Pancreas (tissue), 10 donors: ENCODE measurements at places on chromosomes 4 and X. TPM values are rescaled to one million over a fixed set of nuclear protein-coding genes. Genes with fewer than 3 reads are reported as not detected.

Gene ARSJ
- 5.7 TPM for total RNA-seq

Gene SLITRK2
- total RNA-seq: 0.03 TPM

GRCh38 chr4:124445071-124445470, 267.5 kb downstream of the ANKRD50 start:
- H3K4me1 ChIP-seq: no peaks in the 10 kb centered on the region
- H3K27ac ChIP-seq: no peak overlapping the region
- no peaks in the 10 kb centered on the region for H3K27me3 ChIP-seq
- no peak for DNase-seq
- no peaks in the 10 kb centered on the region for H3K36me3 ChIP-seq

DNA sequence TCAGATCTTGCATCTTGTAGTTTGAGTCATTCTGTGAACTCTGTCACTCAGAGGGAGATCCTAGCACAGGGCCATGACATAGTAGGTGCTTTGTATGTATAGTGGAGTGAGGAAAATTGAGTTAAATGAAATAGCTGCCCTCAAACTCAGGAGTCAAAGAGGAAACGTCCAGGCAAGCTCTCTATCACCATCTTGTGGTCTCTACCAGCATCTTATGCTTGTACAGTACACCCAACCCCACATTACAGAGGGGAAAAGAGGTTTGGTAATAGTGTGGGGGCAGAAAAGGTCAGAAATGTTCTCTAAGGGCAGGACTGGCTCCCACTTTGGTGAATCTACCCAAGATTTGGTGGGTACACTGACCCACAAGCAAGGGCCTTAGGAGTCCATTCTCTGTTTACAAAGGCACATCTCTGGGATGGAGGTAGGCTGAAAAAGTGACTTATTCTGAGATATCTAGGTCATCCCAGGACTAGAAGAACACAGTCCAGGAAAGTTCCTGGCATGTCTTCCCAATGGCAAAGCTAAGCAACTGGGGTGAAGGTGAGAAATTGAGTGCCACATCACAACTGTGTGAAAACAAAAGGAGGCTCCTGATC, 131.8 kb downstream of the OR13H1 start:
- no peaks in the 10 kb centered on the region for H3K4me1 ChIP-seq
- H3K4me3 ChIP-seq: no peak overlapping the region
- H3K36me3 ChIP-seq: no peaks in the 10 kb centered on the region
- DNase-seq: no peak

DNA sequence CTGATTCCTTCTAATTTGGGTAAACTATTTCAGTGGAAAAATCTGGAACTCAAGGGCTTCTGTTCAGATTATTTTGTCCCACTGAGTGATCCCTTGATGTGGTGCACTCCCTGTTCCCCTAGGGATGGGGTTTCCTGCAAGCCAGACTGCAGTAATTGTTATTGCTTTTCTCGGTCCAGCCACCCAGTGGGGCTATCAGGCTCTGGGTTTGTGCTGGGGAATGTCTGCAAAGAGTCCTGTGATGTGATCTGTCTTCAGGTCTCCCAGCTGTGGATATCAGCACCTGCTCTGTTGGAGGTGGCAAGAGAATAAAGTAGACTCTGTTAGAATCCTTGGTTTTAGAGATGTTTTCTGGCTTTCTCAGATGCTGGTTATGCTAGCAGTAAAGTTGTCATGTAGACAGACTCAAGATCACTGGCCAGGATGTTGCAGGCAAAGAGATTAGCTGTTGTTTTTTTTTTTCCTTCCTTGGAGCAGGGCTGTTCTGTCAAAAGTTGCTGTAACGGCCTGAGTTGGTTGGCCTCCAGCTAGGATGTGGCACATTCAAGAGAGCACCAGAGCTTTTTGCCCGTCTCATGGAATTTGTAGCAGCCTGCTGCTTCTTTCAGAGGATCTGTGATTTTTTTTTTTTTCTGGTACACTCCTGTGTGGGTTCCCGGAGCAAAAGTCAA, 1314.0 kb downstream of the PCDH19 start:
- no peaks in the 10 kb centered on the region for H3K27me3 ChIP-seq
- no peaks in the 10 kb centered on the region for H3K4me1 ChIP-seq
- no peak overlapping the region for H3K27ac ChIP-seq
- no peak for DNase-seq
- H3K36me3 ChIP-seq: no peaks in the 10 kb centered on the region

DNA sequence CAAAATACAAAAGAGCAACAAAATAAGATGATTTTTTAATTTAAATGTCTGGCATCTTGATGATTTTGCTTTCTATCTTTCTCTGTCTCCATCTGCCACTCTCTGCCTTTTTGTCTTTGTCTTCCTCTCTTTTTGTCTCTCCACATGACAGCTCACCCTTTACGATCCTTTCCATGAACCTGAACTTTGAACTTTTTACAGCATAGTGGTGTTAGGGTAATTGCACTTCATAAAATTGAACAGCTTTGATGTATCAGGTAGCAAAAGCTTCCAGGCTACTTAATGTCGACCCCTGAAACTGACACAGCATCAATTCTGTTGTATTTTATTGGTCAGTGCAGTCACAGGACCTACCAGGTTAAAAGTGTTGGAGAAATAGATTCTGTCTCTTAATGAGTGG, 1517.0 kb downstream of the ADGRL3 start:
- H3K4me3 ChIP-seq: no peak overlapping the region
- no peak for DNase-seq
- no peaks in the 10 kb centered on the region for H3K4me1 ChIP-seq
- no peaks in the 10 kb centered on the region for H3K36me3 ChIP-seq

DNA sequence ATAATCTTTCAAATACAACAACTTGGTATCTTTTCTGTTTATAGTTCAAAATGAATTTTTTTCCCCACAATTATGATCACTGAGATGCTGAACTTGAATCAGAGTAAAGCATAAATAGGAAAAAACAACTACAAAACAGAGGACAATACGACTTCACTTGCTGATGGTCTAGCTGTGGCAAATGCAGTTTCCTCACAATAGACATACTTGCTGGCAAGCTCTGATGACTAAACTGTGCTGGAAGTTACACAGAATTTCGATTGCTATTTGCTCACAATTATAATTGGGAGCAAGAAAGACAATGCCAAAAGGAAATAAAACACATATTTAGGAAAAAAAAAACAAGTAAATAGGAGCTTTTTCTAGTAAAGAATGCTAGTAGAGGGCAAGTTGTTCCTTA, 14.7 kb downstream of the VEGFC start:
- H3K36me3 ChIP-seq: no peaks in the 10 kb centered on the region
- no peak overlapping the region for H3K4me3 ChIP-seq
- H3K27me3 ChIP-seq: no peaks in the 10 kb centered on the region
- H3K4me1 ChIP-seq: no peaks in the 10 kb centered on the region
